ENCODE measurements at places on chromosomes 7 and 10.

DNA sequence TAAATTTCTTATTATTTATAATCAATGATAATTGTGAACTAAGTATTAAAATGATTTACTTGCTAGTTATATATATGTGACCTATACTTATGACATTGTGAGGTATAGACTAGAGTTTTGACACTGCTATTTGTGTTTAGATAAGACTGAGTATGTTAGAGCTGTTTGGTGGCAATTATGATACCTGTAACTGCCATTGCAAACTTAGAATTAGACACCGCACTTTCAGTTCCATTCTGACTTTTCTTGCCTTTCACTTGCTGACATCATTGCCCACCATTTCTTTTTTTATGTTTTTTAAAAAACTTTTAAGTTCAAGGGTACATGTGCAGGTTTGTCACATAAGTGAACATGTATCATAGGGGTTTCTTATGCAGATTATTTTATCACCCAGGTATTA, 214.5 kb downstream of the MBL2 start:
- DNase-seq = no peak

DNA sequence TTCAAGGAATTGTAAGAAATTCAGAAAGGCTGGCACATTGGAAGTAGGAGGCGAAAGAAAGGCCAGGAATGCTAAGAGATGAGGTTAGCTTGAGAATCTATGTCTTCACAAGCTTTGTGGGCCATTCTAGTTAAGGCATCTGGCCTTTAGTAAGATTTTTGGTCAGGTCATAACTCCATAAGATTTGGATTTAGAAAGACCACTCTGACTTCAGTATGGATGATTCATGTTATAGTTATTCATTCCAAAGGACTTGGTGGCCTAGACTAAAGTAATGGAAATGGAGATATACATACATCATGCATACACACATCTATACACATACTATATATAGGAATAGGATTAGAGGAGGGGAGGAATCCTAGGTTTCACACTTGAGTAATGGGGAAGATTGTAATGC, 77.5 kb downstream of the SEPTIN7 start:
- DNase-seq = no peak

- no peak for DNase-seq
Measured at GRCh38 chr7:125425506-125425905, 495.9 kb upstream of the POT1 start.

DNA sequence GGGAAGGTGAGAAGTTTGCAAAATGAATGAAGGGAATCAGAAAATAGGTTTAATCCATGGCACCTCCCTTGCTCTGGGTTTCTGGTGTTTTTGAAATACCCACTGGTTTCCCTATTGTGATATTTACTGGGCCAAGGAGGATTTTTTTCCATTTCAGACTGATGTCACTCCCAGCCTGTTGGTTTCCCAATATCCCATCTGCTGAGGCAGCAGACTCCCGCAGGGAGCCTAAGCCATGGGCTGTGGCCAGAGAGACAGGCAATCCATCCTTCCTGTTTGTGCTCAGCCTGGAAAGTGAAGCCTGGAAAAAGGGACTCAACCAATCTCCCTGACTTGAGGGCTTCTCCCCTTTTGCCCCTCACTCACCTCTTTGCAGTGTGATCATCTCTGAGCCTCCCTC, 22.8 kb downstream of the FAM107B start:
- DNase-seq = no peak

GRCh38 chr10:31124852-31125251, 93.2 kb upstream of the ZNF438 start:
- no peak for DNase-seq

All from DMS153 (cell line).